ENCODE measurements at places on chromosomes 5 and 9.
A peak's percentile ranks its signal among the peaks of the same experiment; 100 is the strongest.

DNA sequence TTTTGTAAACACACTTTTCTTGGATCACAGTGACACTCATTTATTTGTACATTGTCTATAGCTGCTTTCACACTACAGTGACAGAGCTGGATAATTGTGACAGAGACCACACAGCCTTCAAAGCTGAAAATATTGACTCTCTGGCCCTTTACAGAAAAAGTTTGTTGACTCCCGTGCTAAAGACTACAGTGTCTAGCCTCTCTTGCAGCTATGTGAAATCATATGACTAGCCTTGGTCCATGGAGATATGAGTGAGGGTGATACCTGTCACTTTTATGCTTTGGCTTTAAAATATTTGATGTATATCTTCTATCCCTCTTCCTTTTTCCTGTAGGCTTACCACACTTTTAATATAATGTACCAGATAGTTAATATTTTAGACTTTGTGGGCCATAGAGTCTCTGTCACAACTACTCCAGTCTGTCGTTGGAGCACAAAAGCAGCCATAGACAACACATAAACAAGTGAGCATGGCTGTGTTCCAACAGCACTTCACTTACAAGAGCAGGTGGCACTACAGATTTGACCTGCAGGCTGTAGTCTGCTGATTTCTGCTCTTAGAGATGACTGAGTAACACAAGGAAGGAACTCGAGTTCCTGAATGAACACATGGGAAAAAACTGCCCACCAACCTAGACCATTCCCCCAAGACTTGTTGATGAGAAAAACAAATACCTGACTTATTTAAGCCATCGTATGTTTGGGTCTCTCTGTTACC lies 73.5 kb upstream of the ANKRD55 start:
- no peak for DNase-seq

GRCh38 chr9:70260007-70260443 lies 1.2 kb downstream of the SMC5 start:
- no peak for DNase-seq

- DNase-seq: no peak
Observed at GRCh38 chr9:106670418-106670817, 192.5 kb upstream of the ZNF462 start.

DNA sequence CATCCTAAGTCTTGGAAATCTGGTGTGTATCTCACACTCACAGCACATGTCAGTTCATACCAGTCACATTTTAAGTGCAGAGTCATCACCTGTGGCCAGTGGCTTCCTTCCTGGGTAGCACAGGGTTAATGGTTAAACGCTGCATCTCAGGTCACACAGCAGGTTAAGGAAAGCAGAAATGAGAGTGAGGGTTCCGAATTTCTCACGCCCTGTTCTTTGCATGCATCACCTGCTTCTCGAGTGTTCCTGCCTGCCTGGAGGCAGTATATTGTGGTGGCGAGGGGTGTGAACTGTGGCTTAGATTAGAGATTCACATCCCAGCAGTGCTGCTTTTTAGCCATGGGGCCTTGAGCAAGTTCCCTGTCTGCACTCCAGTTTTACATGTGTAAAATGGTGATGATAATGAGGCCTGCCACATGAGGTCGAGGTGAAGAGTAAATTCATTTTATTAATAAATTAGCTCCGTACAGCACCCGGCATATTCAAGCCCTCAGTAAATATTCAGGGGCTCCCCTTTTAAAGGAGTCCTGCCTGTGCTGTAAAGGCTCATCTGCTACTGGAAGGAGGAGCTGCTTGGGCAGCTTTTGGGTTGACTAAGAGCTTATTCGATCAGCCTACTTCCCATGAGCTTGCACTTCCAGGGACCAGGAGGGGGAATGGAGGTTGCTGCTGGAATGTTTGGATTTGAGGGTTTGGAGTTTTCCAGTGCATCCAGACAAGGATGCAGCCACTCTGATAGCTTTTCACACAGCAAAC lies 61.1 kb upstream of the SAP30L start:
- no peak for DNase-seq

- DNase-seq: no peak
Observed at GRCh38 chr9:21153336-21154017, 11.8 kb upstream of the IFNW1 start.

DNA sequence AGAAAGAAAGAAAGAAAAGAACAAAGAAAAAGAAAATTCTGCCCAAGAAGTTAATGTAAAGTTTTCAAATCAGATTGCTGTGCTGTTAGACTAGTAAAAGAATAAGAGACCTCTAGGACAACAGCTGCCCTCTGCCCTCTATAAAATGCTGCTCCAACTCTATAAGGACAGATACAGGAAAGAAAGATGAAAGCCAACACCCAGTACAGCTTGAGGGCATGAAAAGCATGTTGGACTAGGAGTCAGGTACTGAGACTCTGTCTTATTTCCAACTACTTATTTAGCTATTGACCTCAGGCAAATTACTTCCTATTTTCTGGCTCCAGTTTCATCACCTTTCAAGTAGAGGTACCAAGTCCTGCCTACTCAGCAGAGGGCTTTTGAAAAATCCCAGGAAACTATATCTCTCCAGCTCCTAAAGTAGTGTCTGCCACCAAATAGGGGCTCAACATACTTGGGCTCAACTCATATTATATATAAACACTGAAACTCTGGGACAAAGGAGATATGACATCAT lies 5.7 kb downstream of the HBEGF start:
- DNase-seq: no peak

- DNase-seq: no peak
Observed at GRCh38 chr9:78307360-78307759, 10.4 kb downstream of the PSAT1 start.

- DNase-seq: no peak
Observed at GRCh38 chr9:99172124-99173091, 49.3 kb downstream of the ALG2 start.

DNA sequence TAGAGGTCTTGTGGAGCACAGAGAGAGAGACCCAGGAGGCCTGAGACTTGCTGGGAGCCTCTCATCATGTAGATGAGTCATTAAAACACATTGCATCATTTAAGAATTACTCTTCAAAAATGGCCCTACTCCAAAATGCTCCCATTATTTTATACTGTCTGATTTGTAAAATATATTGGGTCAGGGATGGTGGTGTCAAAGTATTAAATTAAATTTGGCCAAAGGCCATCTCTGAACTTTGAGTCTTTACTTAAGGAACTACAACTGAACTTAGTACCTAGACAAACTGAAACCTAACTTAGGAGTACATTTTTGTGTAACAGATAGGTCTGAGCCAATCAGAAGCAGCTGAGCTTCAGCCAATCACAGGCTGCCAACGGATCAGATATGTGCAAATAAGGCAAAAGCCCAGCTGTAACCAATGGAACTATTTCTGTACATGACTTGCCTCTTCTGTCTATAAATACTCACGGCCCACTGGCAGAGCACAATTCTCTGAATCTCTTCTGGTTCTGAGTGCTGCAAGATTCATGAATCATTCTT lies 657.2 kb downstream of the TLE1 start:
- no peak for DNase-seq

GRCh38 chr9:136255896-136256890 lies 10.6 kb upstream of the QSOX2 start:
- no peak for DNase-seq

DNA sequence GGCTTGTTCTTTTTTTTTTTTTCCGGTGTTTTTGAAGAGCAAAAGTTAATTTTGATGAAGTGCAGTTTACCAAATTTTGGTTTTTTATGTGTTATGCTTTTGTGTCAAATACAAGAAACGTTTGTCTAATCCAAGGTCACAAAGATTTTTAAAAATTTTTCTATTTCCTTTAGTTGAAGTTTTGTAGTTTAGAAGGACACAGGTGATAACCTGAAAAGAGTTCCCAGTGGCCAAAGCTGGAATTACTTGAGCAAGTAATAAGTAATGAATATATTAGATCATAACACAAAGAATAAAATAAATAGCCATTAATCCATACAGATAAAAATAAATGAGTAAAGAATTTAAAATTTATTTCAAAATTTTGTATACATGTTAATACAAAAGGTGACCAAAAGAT lies 71.5 kb downstream of the FCHO2 start:
- no peak for DNase-seq

DNA sequence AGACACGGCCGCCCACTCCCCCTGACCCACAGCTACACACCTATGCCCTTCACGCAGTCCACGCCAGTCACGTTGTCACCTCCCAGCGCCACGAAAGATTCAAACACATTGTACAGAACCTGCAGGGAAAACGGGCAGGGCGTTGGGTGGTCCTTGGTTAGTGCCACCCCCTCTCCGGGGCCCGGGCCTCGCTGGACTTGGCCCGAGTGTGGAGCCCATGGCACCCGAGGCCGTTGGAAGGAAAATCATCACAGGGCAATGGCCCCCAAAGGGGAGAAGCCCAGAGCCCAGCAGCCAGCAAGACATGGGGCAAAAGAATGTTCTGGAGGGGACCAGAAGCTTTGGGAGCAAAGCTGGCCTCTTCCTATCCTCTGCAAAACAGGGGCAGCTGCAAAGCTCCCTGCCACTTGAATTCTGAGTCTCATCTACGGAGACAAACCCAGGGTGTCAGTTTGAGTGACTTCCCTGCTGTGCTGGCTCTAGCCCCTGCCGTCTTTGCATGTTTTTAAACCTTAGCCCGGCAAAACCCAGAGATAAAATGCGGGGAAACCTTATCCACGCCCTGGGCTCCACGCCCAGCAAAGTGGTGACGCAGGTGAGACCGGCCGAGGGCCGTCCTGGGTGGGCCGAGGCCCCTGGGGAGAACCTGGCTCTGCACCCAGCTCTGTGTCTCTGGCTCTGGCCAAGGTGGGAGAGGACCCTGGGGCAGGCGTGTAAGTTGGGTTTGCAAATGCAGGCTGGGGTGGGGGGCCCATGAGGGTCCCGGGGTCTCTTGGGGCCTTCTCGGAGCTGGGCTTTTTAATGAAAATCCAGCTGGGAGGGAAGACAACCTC lies 38.9 kb downstream of the SLC9A3 start:
- no peak for DNase-seq

GRCh38 chr5:93421468-93421867 lies 159.6 kb downstream of the NR2F1-AS1 start:
- DNase-seq: no peak

DNA sequence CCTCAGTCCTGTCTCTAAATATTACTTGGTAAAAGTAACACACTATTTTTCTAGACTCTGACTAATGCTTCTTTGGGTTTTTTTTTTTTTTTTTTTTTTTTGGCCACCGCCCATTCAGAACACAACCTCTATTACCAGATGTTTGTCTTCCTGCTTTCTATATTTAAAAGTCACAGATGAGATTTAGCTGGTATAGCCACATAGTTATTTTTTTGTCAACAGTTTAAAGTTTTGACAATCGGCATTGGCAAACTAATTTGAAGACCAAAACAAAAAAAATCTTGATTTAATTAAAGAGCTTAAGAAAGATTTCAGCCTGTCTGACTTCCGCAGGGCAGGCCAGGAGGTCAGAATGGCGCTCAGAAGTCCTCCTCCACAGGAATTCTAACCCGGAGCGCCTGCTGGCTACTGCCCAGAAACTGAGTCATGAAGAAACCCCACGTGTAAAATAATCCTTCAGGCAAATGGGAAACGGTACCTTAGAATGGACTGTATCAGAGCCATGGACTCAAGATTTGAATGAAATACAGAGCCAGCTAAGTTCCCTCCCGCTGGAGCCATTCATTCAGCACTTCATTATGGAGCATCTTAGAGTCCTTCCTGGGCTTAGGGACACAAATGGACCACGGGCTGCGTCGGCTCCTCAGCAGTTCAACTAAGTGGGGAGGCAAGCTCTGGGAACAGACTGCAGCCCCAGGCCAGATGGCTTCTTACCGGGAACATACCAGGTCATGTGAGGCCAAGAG lies 55.6 kb downstream of the PTPDC1 start:
- DNase-seq: peak; percentile 83

DNA sequence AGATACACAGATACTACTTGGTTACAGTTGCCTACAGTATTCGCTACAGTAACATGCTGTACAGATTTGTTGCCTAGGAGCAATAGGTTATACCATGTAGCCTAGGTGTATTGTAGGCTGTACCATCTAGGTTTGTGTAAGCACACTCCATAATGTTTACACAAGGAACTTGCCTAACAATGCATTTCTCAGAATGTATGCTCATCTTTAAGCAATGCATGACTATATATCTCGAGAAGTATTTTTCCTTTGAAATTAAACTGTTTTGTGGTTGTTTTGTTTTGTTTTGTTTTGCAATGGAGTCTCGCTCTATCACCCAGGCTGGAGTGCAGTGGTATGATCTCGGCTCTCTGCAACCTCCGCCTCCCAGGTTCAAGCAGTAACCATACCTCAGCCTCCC lies 25.3 kb downstream of the LRRC70 start:
- DNase-seq: no peak

DNA sequence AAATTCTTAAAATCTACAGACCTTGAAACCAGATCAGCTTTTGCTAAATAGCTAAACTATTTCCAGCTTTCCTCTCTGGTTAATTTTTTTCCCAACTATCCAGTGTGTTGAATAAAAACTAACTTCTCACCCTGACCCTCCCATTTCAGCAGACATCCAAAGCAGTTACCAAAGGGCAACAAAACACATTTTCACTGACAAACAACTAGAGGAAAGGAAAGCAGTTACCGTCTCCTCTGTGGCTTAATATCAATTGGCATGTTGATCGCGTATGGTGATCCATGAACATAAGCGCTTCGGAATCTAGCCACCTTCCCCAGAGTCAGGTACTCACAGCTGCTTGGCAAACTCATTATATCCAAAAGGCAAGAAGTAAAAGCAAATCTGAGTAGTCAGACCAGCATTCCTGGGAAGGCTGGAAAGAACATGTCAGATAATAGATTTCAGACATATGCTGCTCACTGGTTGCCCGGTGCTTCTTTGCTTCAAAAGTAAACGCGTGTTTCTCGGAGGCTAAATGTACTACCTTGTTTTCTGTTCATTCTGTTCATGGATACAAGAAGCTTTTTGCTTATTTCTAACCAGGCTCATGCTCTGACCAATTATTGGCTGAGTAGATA lies 463.4 kb downstream of the PDE4D start:
- DNase-seq: no peak

DNA sequence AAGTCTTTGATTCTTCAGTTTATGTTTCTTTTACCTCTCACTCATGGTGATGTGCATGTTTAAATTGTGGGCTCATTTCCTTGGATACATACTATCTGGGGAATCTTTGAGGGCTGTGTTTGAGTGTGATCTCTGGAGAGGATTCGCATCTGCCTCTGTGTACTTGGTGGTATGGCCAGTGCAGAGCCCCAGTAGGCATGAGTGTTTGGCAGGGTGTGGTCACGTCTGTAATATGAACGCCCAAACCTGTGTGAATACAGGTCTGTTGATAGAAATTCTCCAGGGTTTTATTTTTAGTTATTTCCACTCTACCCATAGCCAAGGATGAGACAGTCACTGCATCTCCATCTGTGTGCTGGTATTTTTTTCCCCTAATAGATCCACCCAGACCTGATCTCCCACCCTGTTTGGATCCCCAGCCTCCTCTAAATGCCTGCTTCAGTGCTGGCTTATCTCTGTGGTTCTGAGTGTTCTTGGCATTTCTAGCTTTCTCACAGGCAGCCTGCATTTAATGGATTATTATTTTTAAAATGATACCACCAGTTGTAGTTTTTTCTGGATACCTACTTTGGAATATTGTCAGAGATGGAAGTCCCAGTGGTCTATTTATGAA lies 37.5 kb downstream of the TJP2 start:
- no peak for DNase-seq

DNA sequence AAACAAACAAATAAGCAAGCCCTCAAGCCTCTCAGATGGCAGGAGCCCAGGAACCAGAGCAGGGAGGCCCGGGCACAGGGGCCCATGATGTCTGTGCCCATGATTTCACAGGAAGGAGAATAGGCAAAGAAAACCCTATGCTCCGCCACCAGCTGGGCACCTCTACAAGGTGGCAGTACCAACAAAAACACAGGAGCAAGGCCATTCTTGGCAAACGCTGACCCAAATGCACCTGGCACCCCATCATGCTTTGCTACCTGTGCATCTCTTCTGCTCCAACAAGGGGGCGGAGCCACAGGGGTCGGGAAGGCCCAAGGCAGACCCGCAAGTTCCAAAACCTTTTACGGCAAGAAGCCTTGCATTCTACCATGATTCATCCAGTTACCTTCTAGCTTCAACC lies 3.1 kb downstream of the BRD3 start:
- no peak for DNase-seq
